Stimulated activated CD8-positive, alpha-beta memory T cell treated with anti-CD3 and anti-CD28 coated beads, Interleukin-4, amount 100 ng/mL, for 24 hours (primary cell): ENCODE measurements at places on chromosomes 11 and 22.

- no peak for DNase-seq
These were observed 606.8 kb downstream of the NTM start for GRCh38 chr11:131977231-131977630.

DNA sequence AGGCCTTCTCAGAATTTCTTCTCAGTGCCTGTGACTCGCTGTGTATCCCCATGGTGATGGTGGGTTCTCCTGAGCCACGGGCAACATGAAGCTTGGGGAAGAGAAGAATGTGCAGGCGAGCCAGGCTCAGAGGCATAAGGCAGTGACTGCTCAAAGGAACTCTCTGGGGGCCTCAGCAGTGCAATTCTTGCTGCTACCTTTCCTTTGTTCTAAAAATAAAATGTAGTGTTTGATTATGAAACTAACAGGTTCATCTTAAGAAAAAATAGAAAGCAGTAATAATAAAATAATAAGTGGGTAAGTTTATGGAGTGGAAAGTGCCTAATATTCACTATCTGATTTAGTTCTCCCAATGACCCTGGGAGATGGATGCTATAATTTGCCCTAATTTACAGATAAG lies 46.7 kb downstream of the MEI1 start:
- no peak for DNase-seq

GRCh38 chr11:123291201-123291869 lies 96.3 kb upstream of the CLMP start:
- no peak for DNase-seq

- DNase-seq = no peak
These were observed 39.0 kb upstream of the AMOTL1 start for GRCh38 chr11:94728966-94729751.

GRCh38 chr11:72745511-72745910 lies 6.7 kb downstream of the ARAP1 start:
- no peak for DNase-seq

DNA sequence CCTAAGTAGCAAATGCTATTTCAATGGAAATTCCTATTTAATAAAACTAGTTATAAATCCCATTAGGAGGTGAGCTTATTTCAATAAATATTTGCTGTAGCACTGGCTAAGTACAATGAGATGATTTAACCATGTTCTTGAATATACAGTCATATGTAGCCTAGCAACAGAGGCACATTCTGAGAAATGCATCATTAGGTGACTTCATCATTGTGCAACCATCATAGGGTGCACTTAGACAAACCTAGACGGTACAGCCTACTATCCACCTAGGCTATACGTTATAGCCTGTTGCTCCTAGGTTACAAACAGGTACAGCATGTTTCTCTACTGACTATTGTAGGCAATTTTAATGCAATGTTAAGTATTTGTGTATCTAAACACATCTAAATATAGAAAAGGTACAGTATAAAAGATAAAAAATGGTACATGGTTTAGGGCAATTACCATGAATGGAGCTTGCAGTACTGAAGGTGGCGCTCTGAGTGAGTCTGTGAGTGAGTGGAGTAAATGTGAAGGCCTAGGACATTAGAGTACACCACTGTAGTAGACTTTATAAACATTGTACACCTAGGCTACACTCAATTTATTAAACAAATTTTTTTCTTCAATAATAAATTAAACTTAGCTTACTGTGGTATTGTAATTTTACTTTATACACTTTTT lies 350.1 kb downstream of the CASP12 start:
- DNase-seq = no peak

DNA sequence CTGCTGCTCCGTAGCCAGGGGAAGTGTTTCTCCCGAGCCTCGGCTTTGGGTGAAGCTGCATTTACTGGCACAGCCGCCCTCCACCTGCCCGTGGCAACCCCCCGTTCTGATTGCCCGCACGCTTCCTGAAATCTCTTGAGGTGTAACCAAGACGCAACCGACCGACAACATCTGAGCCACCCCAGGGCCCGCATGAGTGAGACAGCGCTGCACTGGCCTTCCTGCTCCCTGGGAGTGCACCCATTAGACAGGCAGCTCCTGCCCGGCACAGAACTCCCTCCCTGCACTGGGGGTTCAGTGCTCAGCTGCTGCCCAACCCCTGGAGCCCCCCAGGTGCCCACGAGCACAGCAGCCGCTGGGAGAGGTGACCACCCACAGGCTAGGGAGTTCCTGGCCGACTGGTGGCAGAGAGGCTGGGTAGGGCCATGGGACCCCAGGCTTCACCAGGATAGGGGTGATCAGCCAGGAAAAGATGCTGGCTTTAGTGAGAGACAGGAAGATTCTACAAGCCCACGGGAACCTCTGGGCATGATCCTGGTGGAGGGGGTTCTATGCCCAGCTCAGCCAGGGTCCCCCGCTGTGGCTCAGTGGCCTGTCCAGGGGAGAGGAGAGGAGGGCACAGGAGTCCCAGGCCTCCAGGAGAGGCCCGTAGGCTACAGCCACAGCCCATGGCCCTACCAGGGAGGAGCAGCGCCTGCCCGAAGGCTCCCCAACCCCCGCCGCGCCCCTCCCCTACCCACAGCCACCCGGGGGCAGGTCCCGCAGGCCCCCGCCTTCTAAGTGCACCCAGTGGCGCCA lies 14.6 kb downstream of the PLXNB2 start:
- no peak for DNase-seq

- DNase-seq = no peak
These were observed 4.4 kb downstream of the HPS4 start for GRCh38 chr22:26479043-26479791.

DNA sequence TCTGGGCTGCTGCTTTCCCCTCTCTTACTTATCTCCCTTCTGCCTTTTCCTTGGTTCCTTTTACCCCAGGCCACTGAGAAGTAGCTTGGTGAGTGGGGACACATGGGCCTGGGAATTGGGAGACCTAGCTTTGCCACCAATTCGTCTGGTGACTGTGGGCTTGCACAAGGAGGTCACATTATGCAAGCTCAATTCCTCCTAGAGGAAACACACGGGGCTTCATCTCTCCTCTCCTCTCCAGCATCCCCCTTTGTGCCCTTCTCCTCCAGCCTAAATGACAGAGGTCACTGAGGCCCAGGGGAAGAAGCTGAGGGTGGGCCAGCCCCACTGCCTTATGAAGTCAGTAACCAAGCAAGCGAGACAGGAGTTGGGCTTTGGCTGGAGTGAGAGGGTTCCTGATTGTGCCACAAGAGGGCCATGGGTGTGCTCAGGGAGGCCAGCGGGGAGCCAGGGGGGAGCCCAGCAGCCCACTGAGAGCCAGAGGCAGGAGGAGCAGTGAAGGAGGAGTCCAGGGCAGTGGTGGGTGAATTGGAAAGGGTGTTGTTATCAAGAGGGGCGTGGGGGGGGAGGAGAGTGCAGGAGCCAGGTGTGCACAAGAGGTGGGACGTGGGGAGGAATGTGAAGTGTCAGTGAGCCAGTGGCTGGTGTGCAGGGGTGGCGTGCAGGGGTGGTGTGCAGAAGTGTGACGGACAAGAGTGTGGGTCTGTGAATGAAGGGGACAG lies 2.0 kb downstream of the CLCF1 start:
- no peak for DNase-seq

- no peak for DNase-seq
These were observed at the start of gene KCTD14 for GRCh38 chr11:78022397-78023396. Gene KCTD14 (minus strand): TSS chr11:78023276. CDS start chr11:78023249, 27 bp downstream.

- DNase-seq = no peak
These were observed 368.9 kb downstream of the DDX10 start for GRCh38 chr11:109033627-109034338.

DNA sequence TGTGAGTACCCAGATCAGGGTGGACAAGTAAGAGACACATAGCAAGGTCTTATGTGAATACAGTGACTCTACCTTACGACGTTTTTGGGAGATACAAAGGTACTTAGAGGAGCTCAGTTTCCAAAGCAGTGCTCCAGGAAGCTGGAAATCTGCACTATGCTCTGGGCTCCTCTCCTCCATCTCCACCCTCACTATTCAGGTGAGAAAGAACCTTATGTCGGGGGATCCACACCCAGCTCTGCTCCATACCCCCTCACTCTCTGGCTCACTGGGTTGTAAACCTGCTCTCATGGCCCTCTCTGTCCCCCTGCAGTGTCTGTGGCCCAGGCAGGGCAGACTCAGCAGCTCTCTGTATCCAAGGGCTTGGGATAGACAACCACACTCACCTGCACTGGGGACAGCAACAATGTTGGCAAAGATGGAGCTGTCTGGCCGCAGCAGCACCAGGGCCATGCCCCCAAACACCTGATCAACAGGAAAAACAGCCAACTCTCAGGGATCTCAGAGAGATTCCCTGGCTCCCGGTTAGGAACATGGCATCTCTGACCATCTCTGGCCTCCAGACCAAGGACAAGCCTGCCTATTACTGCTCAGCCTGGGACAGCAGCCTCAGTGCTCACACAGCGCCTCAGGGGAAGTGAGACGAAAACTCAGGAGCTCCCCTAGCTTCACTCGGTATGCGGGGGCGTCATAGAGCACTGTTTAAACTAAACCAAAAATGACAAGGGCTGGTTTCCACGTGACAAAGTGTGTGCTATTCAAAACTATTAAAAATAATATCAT lies 60.9 kb upstream of the TOP3B start:
- no peak for DNase-seq

GRCh38 chr11:73622926-73623593 lies 23.3 kb upstream of the PLEKHB1 start:
- no peak for DNase-seq

DNA sequence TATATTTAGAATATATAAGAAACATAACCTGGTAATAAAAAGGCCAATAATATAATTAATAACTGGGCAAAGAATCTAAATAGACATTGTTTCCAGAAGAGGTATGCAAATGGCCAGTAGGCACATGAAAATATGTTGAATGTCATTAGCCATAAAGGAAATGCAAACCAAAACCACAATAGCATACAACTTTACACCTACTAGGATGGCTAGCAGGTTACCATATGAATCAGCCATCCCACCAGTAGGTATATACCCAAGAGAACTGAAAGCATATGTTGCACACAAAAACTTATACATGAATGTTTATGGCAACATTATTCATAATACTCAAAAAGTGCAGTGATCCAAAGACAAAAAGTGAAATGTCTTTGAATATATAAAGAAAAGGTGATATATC lies 2.7 kb upstream of the OR2D2 start:
- no peak for DNase-seq

- no peak for DNase-seq
These were observed 7.1 kb downstream of the DDB1 start for GRCh38 chr11:61325649-61326414.

DNA sequence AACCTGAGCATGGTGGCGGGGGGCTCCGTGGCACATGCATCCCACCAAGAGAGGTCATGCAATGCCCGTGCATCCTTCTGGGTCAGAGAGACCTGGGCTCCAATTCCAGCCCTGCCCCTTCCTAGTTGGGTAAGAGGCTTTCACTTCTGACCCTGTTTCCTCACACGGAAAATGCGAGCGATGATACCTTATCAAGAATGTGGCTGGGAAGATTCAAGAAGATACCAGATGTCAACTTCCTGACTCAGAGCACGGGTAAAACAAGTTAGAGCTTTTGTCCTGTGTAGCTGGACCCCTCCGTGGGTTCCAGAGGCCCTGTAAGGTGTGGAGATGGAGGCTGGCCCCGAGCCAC lies 8.7 kb upstream of the DGKZ start:
- no peak for DNase-seq

- DNase-seq = no peak
These were observed 1117.3 kb downstream of the BRD1 start for GRCh38 chr22:48710410-48710809.

DNA sequence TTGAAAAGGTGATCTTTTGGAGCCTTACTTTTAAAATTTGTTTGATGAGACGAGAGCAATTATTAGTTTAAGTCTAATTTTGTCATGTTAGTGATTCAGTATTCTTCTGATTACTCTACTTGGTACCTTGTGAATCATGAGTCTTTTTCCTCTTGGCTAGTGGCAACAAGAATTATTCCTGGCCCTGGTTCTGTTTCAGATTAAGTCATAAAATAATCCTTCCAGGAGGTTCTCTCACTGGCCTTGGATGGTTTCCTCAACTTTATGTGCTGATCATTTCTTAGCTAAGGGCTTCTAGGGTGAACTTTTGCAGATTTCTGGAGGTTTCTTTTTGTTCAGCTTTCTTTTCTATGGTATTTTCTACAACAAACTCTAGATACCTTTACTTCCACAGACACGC lies 741.8 kb upstream of the LUZP2 start:
- no peak for DNase-seq

GRCh38 chr11:20529757-20530156 lies 69.7 kb upstream of the SLC6A5 start:
- DNase-seq = no peak
